ENCODE measurements at places on chromosomes 7 and 10.

GRCh38 chr7:143456992-143457793 lies 13.9 kb downstream of the TAS2R60 start:
- no peak for DNase-seq

DNA sequence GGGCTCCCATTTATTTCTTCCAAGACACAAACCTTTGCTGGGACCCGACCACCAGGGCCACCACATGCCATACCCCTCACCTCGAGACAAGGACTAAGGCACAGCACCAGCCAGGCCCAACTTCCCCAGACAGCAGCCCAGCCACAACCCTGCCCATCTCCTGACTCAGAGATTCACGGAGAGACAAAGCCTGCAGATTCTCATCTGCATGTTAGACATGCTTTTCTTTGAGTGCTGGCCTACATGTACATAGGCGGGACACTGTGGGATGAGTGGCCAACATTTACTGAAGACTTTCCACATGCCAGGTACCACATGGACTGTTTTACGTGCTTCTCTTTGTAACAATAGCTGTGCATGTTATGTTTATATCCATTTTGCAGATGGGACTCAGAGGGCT lies 221.3 kb upstream of the ZMIZ1 start:
- no peak for DNase-seq

- DNase-seq: no peak
Measured at GRCh38 chr7:138138244-138138643, 62.0 kb downstream of the AKR1D1 start.

DNA sequence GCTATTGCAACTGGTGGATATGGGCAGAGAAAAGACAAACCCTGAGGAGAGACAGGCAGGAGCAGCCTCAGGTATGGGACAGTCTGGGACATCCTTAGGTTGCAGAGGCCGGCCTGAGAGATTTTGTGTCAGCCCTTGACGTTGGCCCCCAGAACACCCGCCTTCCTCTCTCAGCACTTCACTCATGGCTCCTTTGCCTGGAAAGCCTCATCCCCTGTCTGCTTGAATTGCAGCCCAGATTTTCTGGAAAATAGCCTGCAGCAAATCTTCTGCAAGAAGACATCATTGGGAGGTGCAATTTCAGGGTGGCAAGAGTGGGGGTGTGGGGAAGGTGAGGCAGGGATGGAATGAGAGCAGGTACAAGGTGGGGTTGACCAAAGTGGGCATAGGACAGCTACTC lies 2.2 kb upstream of the FRMD4A start:
- no peak for DNase-seq

DNA sequence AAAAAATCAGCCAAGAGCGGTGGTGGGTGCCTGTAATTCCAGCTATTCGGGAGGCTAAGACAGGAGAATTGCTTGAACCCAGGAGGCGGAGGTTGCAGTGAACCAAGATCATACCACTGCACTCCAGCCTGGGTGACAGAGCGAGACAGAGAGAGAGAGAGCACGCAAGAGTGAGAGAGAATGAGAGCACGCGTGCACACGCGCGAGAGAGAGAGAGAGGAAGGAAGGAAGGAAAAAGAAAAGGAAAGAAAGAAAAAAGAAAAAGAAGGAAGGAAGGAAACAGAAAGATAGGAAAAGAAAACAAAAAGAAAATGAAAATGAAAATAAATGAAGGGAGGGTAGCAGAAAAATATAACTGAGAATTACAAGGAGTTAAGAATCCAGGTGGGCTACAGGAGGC lies 82.7 kb downstream of the SVOPL start:
- DNase-seq: no peak

All from Jurkat, Clone E6-1 (cell line).